ENCODE measurements at places on chromosomes 6 and 20.

GRCh38 chr20:40986774-40987173 is 41.8 kb upstream of the TOP1 start:
- DNase-seq, result no peak

DNA sequence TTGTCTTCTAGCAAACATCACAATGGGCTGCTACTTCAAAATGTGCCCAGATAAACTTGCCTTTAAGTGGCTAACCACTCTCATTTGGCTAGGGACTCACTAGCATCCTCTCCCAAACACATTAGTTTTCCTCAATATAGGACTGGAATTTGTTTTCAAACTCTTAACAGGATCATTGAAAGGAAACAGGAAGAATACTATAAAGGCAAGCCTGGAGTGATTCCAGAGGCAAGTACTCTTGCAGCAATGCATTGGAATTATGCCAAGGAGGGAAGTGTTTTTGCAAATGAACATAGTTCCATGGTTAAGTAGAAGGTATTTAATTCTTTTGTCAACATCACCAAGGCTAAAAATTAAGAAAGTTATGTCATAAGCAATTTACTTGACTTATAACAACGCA is 12.2 kb downstream of the EPHA7 start:
- no peak for DNase-seq

DNA sequence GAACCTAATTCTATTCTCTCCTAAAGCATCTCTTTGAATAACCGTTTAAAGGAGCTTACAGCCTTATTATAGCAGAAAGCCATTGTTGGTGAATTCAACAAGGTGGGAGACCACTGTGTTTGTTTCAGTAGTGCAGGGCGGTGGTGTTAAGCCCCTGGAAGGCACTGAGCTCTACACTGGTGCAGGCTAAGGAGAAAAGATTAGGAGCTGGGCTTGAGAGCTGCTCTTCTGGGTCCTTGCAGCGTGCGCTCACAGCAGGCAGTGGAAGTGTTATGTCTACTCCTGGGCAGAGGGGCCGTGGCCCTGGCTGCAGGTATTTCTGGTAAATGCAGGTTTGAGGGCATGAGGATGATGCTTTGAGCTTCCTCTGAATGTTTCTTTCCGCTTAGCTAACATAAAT is 361.2 kb downstream of the RNF144B start:
- DNase-seq, result no peak

GRCh38 chr6:99590728-99591672 is 15.6 kb upstream of the PRDM13 start:
- no peak for DNase-seq

DNA sequence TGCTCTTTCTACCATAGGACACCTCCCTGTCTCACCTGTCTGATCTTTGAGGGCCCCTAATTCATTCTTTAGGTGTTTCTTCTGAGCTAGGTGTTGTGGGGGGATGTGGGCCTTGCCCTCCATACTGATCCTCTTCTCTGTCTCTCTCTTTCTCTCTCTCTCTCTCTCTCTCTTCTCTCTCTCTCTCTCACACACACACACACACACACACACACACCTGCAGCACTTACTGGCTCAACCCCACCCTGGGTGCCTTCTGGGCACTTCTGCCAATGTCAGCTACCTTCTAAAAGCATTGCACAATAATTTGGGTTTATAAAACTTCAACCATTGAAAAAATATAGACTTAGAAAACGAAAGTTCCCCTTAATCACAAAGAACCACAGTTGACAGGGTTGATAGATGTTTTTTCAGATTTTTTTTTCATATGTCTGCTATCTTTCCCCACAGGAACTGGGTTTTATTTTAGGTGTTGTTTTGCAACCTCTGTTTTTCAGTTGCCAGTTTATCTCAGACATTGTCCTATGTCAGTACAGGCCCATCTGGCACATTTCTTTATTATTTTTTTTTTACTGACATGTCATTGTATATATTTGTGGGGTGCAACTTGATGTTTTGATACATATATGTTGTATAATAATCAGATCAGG is 28.1 kb downstream of the PKIG start:
- no peak for DNase-seq

GRCh38 chr20:15297059-15297875 is 959.9 kb upstream of the FLRT3 start:
- no peak for DNase-seq

DNA sequence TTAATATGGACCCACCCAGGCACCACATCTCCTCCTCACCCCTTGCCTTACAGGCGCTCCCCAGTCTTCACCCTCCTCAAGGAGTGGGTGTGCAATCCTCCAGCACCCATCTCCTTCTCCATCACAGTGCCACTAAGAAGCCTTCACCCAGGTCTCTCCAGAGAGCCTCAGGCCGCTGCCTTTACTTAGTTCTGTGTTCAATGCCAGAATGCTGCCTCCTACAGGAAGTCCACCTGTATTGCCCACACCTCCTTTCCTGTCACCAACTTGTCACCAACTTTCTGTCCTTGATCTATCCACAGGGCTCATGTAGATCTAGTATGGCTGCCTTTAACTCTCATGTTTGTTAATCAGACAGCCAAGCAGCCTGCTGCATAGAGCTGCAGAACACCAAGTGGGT is 586 bp upstream of the LST1 start:
- no peak for DNase-seq

DNA sequence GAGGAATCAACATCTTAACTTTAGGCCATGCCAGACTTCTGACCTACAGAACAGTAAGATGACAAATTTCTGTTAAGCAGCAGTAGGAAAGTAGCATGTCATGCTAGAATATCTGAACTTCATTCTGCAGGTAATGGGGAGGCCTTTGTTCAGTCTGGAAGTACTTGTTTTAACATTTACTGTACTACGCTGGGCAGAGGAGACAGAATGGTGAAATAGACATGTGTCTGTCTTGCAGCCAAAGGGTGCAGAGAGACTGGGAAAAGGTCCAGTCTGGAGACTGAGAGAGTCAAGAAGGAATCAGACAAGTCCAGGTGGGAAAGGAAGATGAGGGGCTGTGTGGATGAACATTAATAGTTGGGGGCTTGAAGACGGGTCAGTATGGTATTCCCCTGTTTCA is 17.5 kb upstream of the ZBTB2 start:
- DNase-seq, result no peak

DNA sequence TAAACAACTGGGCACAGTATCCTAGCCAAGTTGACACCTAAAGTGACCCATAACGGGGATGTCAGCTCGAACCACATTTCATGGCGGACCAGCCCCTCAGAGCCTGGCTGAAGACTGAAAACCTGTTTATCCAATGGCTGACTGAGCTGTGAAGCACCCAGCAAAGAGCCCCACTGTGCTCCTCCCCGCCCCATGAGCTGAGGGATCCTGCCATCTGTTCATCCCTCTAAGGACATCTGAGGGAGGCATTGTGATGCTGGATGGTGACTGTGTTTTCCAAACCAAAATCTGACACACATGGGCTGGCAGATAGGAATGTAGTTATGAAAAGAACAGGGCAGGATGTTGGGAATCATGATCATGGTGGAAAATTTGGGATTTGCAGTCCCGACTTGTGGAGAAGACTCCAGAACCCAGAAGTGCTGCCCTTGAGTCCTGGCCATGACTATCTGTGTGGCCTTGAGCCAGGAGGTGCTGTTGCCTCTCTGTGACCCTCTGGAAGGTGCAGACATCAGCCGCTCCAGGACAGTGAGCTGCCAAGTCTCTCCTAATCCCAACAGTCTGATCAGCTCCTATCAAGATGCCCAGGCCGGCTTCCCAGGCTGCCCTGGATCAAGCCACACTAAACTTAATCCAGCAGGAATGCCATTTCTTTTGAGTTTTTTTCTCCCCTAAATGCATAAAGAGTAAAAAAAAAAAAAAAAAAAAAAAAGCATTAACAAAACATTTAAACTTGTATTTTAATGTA is 5.7 kb downstream of the EDN3 start:
- no peak for DNase-seq

- no peak for DNase-seq
Measured at GRCh38 chr20:20812136-20812535, 99.7 kb upstream of the RALGAPA2 start.

DNA sequence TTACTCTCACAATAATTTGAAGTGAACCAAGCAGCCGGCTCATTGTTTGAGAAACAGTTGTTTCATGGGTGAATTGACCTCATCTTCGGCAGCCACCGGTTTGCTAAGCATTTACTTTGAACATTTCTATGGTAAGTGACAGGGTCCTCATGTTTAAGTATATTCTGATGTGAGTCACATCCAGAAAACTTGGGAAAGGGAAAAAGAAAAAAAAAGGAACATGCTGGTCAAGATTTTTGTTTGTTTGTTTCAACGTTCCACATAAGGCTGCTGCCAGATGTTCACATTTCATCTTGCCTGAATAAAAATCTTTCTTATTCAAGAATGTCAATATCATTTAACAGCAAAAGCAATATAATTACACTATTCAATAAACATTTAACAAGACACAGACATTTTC is 55.0 kb upstream of the EXOC2 start:
- no peak for DNase-seq

- DNase-seq, result no peak
Measured at GRCh38 chr6:90221403-90221802, 75.2 kb downstream of the BACH2 start.

DNA sequence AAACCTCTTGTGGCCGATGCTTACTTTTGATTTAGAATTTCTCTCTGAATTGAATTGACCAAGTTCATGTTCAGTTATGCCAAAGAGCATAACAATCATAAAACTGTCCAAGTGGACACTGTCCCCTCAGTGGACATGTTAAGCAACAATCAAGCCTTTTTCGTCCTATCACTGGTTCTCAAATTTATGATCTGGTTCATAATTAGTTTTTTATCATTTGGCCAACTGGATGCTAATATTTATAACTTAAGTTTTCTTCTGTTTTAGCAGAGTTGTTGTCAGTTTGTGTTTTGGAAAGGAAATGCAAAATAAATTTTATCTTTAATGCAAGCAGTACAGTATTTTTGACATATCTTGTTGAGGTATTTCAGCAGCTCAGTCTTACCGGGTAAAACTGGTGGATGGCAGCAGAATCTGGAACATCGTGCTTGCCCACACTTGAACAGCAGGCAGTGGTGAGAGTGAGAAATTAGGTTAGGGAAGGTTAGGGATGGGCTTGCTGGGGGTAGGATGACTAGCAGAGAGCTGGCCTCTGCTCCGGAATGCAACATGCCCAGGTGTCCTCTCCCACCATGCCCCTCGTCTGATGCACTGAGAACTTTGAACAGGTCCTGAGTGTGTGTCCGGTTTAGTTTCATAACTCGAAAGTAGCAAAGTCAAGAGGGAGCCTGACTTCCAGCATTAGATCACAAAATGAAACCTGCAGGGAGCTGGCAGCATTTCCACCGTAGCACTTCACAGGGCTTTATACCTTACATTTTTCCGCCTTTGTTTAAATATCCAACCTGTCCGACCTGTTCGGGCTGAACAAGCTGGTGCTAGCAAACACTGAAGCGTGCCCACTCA is 93.1 kb downstream of the RREB1 start:
- no peak for DNase-seq

DNA sequence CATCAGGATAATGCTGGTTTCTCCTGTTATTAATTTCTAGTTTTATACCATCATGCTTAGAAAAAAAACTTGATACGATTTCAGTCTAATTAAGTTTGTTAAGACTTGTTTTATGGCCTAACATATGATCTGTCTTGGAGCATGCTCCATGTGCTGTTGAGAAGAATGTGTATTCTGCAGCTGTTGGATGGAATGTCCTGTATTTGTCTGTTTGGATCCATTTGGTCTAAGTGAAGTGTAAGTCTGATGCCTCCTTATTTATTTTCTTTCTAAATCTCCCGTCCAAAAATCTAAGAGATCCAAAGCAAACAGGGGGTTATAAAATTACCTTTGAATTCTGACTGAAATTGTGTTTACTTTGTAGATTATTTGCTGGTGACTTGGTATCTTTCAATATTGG is 30.0 kb upstream of the PRND start:
- DNase-seq, result no peak

- DNase-seq, result no peak
Measured at GRCh38 chr6:157718503-157719187, 104.4 kb upstream of the SNX9 start.
